Naive thymus-derived CD4-positive, alpha-beta T cell (primary cell): ENCODE measurements at places on chromosomes 2 and 18.

GRCh38 chr2:54924121-54924520 lies 126.1 kb downstream of the RTN4 start:
- no peak for DNase-seq

DNA sequence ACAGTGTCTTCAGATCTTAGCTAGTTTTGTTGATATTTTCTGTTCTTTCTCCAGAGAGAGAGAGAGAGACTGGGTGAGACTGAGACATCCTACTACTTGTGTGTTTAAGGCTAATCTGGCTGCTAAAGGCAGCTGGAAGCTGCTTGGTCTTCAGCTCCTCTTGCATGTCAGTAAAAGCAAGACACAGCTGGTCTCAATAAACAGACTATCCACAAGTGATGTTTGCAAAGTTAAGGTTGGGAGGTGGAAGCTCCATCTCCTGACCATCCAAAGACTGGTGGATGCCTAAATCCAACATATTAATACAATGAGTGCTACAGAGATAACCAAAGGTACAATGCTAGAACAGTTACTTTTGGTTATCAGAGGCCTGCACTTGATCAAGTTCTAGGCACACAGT lies 17.8 kb downstream of the ERFE start:
- no peak for DNase-seq

- no peak for DNase-seq
Measured at GRCh38 chr2:118667964-118668363, 179.5 kb downstream of the EN1 start.

DNA sequence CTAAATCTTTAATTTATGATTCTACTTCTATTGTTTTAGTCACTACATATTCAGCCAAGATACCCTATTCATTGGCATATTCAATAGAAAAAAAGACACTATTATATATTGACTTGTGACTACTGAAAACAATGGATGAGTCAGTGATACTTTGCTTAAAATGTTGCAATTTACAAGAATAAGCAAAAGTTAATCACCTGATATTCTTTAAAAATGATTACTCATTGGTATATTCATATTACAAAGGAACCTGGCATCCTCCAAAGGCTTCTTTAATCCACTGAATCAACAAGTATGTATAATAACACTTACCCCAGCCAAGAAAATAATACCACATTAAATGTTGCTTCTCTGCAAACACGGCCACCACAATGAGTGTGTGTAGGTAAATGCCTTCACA lies 87.8 kb downstream of the CALCRL start:
- DNase-seq = no peak

DNA sequence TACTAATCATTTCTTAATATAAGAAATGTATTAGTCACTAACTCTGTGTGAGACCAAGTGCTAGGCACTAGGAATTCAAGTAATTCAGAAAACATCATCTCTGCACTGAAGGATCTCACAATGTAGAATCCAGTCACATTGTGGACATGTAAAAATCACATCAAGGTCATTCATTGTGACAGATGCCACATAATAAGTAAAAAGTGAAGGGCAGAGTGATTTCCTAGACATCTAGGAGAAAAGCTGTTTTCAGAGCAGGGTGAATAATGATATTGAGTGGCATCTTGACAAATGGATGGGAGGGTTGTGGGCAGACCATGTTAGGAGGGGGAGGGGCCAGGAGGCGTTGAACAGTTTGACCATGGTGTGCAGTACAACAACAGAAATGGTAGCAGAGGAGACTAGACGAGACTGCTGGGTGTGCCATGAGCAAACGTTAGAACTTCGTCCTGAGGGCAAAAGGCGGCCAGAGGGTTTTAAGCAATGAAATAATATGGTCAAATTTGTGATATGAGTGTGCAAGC lies 93.8 kb downstream of the DTNA start:
- DNase-seq = no peak

- DNase-seq = no peak
Measured at GRCh38 chr18:76487782-76488181, 7.3 kb downstream of the ZNF516 start.
